ENCODE measurements at places on chromosomes 7 and 10.

GRCh38 chr7:36390199-36391090 lies 783 bp downstream of the ANLN start:
- no peak for DNase-seq

DNA sequence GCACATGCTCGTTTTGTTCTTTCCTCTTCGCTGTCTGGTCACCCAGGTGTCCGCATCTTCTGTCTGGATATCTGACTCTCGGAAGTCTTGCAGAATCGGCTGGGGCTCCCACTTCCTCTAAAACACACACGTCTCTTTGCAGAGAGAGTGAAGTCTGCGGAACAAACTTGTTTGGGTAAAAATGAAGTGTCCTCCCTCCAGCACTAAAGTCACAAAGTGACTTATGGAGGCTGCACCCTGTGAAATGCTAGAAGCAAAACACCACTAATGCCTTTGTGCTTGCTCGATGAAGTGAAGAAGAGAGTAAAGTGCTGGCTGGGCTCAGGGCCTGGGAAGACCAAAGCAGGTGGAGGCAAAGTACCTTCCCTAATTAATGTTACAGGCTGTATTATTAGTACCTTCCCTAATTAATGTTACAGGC lies 71.4 kb downstream of the FGFR2 start:
- no peak for DNase-seq

GRCh38 chr7:143495851-143496250 lies 18.2 kb downstream of the TAS2R41 start:
- DNase-seq = no peak

- DNase-seq = no peak
Measured at GRCh38 chr7:69790977-69791724, 192.9 kb downstream of the AUTS2 start.

DNA sequence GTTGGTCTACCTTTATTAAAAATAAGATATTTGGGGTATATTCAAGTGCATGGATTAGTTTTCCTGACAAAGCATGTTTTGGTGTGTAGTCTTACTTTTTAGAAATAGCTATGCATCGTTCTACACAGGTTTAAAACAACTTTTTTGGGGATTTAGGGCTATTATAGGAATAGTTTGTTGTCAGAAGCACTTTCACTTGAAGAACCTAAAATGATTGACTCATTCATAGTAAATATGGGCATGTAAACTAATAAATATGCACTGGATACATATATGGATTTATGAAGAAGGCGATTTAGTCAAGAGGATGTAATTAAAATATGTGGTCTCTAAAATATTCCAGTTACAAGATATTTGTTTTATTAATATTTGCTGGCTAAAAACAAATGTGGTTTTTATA lies 2.0 kb downstream of the ARL4A start:
- DNase-seq = no peak

DNA sequence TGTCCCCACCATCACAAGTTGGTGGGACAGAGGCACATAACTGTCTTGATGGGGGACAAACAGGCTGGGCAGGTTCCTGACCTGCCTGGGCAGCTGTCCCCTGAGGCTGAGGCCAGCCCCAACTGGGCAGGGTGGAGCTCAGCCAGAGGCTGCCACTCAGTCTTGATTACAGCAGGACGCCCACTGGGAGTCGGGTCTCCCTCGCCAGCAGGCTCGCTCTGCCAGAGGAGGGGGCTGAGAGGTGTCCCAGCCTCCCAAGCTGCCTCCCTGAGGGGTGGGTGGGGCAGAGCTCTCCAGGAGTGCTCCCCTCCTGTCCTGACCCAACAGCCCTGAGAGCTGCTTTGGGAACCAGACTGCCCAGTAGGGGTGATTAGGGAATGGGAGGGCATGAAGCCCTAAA lies 1.8 kb upstream of the CAMK2G start:
- DNase-seq = no peak

DNA sequence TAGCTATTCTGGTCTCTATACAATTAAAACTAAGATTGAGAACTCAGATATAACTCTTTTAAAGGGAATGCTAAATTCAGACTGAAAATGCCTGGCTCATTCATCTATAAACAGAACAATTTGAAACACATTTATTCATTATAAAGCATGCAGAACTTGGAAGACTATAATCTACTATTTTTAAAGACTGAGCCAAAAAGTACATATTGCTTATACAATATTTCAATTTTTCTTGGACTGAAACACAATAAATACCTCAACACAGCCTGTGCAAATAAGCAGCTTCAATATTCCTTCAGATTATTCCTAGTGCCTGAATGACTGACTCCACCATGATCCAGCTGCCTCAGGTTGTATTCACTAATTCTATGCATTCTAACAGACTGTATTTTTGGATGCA lies 15.5 kb upstream of the PHYH start:
- DNase-seq = no peak

- DNase-seq = no peak
Measured at GRCh38 chr7:50308203-50308531, 3.7 kb downstream of the IKZF1 start.

- no peak for DNase-seq
Measured at GRCh38 chr10:114631090-114631665, 26.9 kb downstream of the ABLIM1 start.

- no peak for DNase-seq
Measured at GRCh38 chr7:99843808-99844207, 16.0 kb downstream of the CYP3A43 start.

DNA sequence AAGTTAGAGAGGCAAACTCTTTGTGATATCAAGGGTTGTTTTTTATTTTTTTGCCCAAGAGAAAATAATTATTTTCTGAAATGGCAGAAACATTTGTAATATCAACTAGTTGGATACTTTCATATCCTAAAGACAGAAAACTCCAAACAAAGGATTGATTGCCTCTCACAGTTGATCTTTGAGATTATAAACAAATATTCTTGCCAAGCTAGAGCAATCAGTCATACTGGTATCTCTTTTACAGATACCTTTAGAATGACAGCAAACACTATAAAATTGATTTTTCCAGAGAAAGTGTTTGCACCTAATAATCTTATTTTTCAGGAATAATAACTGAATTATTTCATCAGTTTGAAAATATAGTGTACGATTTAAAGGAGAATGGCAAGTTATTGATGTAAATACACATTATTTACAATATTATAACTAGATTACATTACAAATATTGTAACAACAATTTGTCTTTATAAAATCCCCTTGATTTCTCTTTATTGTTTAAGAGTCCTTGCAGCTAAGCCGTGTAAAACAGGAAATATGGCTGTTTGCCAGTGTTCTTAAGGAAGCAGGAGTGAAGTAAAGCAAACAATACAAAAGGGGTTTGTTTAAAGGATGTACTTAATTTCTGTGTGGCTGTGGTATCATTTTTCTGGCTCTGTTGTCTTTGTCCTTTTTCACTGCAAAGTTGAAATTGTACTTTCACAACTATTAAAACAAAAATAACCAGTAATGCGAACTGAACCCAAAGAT lies 58.4 kb downstream of the MAPK8 start:
- no peak for DNase-seq

DNA sequence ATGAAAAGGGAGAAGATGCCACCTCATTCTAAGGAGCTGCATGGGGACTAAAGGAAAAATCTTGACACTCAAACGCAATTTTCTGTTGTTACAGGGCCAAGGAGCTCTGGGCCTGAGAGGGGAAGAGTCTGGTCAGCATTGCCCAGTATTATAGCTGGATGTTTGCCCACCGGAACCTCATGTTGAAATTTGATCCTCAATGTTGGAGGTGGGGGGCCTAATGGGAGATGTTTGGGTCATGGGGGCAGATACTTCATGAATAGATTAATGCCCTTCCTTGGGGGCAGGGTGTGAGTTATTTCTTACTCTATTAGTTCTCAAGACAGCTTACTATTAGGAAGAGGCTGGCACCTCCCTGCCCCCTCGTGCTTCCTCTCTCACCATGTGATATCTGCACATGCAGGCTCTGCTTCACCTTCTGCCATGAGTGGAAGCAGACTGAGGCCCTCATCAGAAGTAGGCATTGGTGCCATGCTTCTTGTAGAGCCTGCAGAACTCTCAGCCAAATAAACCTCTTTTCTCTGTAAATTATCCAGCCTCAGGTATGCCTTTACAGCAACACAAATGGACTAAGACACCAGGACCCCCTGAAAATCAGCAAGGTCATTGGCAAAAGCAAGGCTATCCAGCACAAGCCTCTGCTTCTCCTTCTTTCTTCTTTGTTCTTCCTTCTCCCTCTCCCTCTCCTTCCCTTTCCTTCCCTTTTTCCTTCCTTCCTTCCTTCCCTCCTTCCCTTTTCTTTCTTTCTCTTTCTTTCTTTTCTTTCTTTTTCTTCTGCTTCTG lies 15.1 kb downstream of the GCK start:
- DNase-seq = no peak

DNA sequence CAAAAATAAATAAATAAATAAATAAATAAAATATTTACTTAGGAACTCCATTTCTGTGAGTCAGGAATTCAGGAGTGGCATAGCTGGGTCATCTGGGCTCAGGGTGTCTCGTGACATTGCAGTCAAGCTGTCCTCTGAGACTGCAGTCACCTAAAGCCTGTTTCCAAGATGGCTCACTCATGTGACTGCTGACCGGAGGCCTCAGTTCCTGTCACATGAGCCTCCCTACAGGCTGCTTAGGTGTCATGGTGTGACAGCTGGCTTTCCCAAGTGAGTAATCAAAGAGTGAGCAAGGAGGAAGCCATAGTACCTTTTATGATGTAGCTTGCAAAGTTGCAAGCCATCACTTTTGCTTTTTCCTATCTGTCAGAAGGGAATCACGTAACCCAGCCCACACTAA lies 128.6 kb upstream of the KCTD7 start:
- no peak for DNase-seq

DNA sequence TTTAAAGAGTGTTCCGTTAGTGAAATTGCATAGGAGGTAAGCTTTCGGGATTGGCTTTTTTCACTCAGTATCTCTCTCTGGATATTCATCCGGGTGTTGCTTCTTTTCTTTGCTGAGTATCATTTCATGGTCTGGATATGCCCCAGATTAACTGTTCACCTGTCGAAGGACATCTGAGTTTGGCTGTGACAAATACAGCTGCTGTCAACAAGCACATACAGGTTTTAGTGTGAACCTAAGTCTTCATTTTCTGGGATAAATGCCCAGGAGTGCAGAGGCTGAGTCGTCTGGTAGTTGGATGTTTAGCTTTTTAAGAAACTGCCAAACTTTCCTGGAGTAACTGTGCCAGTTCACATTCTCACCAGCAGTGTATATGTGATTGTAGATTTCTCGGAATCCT lies 5.6 kb downstream of the DOCK1 start:
- DNase-seq = no peak

GRCh38 chr10:119364645-119365600 lies 157.6 kb downstream of the GRK5 start:
- DNase-seq = no peak

DNA sequence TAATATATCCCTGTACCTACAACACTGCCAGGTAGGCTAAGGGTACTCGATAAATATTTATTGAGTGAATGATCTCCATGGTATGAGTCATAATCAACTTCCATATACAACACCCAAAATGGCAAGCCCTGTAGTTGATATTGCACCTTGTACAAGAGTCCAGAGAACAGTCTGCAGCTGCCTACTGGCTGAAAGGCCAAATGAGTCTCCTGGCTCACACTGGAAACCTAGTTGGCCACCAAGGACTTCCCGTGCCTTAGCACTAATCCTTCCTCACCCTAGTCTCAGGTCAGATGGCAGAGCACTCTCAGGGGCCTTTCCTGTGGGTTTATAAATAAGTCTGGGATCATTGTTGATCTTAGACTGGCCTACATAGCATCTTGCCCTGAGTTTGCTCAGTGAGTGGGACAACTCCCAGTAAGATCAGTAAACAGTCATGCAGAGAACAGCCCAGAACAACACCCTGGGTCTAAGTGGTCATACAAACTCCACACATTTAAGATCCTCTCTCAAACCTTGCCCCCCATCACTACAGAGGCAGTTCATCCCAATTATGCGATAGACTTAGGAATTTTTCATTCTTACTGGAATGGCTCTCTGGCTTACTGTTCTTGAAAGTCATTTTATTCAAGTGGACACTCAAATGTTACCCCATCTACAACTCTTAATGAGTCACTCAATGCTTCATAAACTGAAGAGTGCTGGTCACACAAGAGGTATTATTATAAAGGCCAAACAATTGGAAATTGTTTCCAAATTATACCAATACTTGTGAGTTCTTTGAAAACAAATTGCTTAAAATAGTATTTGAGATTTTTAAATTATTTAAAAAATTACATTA lies 14.7 kb upstream of the SLC16A9 start:
- DNase-seq = no peak

- no peak for DNase-seq
Measured at GRCh38 chr10:50605951-50606270, 17.8 kb downstream of the SGMS1 start.

GRCh38 chr7:158021836-158022235 lies 565.8 kb downstream of the PTPRN2 start:
- no peak for DNase-seq

GRCh38 chr7:153414288-153414629 lies 637.9 kb upstream of the DPP6 start:
- no peak for DNase-seq

DNA sequence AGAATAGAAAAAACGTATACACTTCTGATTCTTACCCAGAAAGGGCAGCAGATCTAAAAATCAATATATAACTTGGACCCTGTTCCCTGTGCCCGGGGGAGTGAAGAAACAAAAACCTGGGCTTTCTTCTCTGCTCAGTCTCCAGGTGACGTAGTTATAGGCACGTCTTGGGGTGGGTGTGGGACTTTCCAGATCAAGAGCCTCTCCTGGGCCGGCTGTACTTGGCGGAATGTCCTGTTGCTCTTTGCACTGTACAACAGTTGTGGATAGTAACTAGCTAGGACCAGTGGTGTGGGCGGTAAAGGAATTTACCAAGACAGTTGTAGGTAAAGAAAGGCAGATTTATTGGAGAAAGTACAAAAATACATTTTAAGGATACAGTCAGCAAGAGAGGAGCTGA lies 40.4 kb upstream of the STEAP4 start:
- DNase-seq = no peak

DNA sequence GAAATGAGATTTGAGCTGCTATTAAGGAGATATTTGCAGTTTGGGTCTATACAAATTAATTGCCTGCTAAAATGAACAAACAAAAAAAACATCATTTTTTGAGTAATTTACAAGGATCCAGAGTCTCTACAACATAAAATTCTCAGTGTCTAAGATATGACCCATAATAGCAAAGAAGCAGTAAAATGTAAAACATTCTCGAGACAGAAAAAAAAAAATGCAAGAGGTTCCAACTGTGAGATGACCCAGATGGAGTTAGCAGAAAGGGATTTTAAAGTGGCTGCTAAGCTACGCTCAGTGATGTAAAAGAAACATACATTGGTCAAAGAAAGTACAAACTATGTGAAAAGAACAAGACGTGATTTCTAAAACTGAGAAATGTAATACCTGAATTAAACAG lies 471.0 kb downstream of the SH2D4B start:
- no peak for DNase-seq

- no peak for DNase-seq
Measured at GRCh38 chr7:46716926-46717325, 795.9 kb upstream of the IGFBP3 start.

DNA sequence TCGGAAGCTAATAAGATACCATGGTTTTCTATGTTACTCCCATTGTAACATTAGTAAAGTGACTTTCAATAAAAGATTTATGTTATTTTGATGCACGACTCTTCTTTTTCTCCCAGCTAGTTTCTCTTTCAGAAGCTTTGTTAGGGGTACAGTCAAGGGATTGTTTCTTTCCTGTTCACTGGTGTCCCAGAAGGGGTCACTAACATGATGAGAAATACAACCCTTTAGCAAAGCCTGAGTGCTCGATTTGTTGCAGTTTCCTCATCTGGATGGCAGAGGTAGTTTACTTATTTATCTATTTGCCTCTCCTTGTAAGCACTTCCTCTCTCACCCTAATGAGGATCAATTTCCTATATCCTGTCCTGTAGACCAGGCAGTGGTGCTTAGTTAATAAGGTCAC lies 17.0 kb downstream of the SRI start:
- DNase-seq = no peak

All from stimulated activated CD4-positive, alpha-beta T cell treated with anti-CD3 and anti-CD28 coated beads, TNF-alpha, amount 100 ng/mL, for 1 hour (primary cell).